ENCODE measurements at places on chromosomes 16 and 17.

- no peak for DNase-seq
These were observed 13.5 kb downstream of the MAPT start for GRCh38 chr17:45907750-45908395.

- DNase-seq, result no peak
These were observed 4.2 kb upstream of the KRTAP4-5 start for GRCh38 chr17:41153856-41154255.

DNA sequence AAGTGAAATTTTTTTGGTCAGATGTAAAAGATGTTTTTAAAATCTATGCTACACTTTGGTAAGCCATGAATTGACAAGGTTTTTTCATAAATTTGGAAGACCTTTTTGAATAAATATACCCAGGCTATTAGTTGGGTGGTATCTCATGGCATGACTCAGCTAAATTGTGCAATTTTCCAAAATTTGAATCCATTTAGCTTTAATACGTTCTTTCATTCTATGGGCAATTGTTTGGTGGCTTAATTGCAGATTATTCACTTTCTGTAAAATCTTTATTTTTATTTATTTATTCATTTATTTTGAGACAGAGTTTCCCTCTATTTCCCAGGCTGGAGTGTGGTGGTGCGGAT lies 82.8 kb upstream of the TNRC6A start:
- DNase-seq, result no peak

DNA sequence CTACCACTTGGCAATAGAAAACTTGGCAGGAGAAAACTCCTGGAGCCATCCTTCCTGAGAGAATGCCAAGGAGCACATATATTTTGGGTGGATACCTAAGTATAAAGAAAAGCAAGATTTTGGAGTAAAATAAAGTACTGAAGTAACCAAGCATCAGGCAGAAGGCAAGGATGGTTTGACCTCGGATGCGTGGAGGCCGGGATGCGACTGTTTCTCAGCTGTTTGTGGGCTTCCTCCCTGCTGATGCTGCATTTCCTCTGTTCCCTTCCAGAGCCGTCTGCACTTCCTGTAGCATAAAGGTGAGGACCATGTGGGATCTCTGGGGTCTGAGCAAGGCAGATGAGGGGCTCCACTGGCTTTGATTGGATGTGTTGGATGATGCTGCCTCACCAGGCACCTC lies 5.5 kb upstream of the TCF25 start:
- DNase-seq, result no peak

DNA sequence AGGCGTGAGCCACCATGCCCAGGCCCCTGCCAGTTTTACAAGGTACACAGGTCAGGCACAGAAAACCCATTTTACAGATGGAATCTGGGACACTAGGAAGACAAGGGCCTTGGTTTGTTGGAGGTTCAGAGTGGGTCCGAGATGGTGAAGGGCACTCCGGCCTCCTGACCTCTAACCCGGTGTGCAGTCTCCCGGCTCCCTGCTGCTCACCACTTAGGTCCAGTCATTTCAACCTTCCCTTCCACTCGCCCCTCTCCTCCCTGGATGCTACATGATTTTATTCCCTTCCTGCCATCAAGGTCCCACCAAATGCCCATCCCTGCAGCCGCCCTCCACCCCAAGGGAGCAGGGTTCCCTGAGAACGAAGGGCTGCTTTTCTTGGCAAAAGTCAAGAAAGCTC lies 8.7 kb downstream of the ITGAX start:
- no peak for DNase-seq

DNA sequence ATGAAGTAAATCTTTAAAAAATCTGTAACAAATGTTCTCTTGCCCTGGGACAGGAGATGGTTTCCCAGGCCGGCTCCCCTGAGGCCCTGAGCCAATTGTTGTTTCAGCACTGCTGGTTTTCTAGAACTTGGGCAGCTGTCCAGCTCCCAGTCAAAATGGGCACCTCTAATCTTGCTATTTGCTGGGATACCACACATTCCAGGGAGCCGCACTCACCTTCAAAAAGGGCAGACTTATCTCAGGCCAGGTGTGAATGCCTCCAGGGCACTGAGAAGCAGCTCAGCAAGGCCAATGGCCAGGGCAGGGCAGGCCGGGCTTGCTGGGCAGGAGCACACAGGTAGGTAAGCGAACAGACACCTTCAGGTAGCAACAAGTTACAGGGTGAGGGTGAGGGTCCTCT lies 24.4 kb downstream of the TRIM16 start:
- DNase-seq, result no peak

DNA sequence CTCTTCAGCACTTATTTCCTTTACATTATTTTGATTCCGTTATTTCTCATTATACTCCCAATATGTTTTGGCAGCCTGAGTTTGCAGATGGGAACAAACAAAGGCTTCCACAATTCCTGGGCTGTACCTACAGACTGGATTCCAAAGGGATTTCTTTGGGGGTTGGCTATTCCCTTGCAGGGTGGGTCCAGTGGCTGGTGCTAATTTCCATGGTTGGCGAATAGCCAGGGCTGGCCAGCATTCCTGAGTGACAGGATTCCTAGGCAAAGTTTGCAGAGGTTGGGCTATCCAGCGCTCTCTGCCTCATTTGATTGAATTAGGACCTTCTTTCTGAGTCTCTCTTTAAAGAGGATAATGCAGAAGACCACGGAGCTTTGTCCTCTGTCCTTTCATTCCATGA lies 207.4 kb downstream of the MAF start:
- DNase-seq, result no peak

DNA sequence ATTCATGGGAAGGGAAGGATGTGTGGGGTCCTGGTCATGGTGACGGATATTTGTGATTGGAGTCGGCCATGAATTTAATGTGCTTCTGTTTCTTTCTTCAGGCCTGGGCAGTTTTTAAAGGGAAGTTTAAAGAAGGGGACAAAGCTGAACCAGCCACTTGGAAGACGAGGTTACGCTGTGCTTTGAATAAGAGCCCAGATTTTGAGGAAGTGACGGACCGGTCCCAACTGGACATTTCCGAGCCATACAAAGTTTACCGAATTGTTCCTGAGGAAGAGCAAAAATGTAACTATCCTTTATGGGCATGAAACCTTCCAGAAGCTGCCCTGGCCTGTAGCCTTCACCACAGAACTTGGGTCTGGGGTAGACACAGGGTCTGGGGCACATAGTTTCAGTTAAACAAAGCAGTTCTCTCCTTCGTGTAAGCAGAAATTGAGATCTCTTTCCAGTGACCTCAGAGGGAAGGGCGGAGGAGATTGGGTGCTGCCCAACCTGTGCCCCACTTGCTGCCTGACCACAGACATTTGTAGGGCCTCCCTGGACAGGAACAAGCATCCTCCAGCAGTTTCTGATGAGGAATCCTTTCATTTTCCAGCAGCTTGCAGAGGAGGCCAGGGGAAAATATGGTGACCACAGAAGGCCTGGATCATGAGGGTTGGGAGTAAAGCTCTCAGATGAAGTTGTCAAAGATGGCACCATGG lies 10.1 kb downstream of the IRF8 start:
- no peak for DNase-seq

GRCh38 chr16:74568961-74569631 lies 37.8 kb downstream of the GLG1 start:
- DNase-seq, result no peak

DNA sequence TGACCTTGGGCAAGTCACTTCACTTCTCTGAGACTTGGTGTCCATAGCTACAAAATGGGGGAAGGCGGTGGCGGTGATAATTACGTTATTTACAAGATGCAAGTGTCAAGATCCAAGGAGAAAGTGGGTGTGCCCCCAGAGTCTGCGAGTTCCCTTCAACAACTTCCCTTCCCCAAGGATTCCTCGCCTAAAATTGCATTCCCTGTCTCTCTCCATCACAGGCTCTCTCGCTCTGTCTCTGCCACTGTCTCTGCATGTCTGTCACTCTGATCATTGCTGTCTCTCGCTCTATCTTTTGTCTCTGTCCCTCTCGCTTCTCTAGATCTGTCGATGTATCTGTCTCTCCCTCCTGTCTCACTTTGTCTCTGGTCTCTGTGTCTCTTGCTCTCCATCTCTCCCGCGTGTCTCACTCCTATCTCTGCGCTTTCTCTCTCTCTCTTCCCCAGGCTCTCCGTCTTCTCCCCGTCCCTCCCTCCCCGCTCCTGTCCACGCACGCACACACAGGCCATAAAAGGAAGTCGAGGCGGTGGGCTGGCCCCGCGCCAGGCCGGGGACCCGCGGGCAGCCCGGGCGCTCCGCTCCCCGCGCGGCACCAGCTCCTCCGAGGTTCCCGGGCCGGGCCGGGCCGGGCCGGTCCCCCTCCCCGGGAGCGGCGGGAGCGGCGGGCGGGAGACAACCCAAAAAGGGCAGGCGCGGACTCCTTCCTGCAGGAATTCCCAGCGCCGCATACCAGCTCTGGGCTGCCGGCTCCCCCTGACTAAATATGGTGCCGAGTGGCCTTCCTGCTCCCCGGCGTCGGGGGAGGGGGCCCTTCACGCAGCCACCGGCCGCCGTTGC lies 1.1 kb upstream of the MYH11 start:
- peak; percentile 71 for DNase-seq

DNA sequence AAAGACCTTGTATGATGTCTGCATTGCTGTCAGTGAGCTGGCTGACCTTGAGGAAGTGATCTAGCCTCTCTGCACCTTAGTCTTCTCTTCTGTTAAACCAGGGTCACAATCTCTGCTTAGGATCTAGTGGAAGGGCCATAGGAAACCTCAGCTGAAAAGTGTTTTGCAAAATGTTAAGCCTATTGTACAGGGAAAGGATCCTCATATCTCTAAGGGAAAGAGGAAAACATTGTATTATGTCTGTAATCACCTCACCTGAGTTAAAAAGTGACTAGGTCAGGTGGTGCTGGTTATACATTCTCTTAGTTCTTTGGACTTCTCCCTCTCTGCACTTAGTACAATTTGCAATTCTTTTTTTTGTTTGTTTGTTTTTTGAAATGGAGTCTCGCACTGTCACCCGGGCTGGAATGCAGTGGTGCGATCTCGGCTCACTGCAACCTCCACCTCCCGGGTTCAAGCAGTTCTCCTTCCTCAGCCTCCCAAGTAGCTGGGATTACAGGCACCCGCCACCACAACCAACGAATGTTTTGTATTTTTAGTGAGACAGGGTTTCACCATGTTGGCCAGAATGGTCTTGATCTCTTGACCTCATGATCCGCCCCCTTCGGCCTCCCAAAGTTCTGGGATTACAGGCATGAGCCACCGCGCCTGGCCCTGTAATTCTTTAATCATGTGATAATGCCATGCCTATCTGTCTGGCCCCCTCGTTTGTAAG lies 2.0 kb upstream of the SEPHS2 start:
- DNase-seq, result no peak

- DNase-seq, result no peak
These were observed 60.2 kb downstream of the CMC2 start for GRCh38 chr16:80946481-80946880.

DNA sequence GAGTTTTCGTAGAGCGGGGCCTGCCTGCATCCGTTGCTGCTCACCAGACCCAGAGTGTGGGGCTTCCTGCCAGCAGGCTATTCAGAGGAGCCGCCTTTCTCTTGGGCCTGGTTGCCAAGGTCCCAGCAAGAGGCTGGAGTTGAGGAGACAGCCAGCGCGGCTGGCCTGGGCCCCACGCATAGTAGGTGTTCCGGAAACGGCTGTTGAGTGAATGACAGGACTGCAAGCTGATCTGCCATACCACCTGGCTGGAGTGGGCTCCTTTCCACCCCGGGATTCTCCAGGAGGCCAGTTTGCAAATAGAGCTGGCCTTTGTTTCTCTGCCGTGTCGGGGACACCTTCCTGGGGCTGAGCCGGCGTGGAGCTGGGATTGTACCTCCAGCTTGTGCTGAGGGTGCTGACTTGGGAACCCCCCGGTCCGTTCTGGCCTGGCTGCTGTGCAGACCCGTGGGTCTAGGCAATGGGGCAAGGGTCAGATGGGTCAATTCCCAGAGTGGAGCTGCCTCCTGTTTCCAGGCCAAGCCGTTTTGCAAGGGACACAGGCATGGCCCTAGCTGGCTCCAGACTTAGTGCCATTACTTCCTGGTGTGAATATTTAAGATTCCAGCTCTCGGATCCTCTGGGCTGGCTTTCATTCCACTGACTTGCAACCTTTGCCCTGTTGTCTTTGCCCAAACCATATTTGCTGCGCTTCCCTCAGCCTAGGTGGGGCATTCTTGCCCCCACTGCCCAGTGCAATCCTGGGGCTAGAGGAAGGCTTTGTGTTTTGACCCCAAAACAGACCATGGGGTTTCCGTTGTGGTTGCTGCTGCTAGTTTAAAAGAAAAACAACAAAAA lies 68.8 kb downstream of the CMIP start:
- no peak for DNase-seq

DNA sequence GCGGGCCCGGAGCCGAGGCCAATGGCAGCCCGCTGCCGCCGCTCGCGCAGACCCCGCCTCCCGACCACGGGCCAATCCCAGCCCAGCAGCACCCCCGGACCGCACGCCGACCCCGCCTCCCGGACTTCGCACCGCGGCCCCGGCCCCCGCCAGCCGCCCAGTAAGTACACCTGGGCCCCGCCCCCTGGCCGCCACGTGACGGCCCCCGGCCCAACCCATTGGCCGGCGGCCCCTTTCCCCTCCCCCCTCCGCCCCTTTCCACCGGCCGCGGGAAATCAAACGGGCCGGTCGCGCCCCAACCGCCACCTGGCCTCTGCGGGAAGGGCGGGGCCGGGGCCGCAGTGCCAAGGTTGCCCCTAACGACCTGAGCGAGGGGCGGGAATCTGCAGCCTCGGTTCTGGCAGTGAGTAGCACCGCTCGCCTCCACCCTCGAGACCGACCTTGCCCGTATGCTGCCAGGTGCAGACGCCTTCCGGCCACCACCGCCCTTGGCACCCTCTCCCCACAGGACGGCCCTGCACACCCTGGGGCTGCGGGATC lies at the start of gene YBX2:
Gene YBX2, minus strand, starts transcription at position 26 of the 540 bp plus-strand sequence. CDS start 139 bp downstream, outside the sequence.
- peak; percentile 95 for DNase-seq

DNA sequence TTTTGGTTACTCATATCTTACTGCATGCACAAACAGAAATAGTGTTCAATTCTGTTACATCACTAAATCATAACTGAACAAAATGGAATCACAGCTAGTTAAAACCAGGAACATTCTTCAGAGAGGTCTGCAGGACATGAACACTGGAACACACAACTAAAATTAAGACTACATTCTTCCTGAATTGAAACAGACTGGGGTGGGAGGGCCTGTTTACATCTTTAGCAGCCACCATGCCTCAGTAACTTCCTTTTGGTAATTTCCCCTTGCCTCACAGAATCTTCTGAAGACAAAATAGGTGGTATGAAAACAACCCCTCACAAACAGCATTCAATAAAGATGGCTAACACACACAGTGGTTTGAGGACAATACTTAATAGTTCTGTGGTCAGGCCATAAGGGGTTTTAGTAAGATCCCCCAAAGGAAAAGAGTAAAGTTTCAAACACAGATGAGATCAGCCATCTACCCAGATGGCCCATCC lies 6.5 kb downstream of the MARF1 start:
- DNase-seq, result no peak

DNA sequence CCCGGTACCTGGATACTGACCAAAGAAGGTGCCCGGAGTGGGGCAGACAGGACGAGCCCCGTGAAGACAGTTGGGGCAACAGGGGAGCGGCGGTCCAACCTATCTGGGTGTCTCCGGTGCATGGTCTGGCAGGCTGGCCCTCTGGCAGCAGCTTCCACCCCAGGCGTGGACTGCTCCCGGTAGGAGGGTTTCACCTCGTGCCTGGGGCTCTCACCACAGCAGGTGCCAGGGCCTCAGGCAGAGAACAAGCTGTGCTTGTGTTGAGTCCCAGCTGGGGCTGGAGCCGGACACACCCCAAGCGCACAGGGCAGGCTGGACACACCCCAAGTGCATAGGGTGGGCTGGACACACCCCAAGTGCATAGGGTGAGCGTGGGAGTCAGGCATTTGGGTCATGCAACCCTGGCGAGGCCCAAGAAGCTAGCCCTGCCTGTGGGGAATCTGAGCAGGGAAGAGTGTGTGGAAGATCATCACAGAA lies 1.5 kb upstream of the FBXL16 start:
- no peak for DNase-seq
